ENCODE measurements at places on chromosomes 1 and 21. TPM values are rescaled to one million over a fixed set of nuclear protein-coding genes. Genes with fewer than 3 reads are reported as not detected.

GRCh38 chr1:234899041-234899729, 229.5 kb downstream of the TOMM20 start:
- DNase-seq: peak; percentile 46

DNA sequence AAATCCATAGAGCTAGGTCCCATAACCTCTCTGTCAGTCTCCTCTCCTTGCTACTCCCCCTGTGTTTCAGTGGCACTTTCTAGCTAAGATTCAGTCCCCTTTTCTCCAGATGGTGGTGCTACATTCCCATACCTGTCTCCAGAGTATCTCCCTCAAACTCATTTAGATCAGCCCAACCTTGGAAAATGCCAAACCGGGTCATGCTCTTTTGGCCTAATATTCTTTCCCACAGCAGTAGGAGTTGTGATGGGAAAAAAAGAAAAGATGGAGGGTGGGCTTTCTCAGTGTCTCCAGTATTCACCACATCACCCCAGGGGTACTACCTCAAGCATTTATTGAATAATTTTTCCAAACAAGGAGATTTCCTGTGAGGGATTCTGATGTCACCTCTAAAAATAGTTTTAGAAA, 3.2 kb upstream of the RXFP4 start:
- DNase-seq: peak; percentile 66

DNA sequence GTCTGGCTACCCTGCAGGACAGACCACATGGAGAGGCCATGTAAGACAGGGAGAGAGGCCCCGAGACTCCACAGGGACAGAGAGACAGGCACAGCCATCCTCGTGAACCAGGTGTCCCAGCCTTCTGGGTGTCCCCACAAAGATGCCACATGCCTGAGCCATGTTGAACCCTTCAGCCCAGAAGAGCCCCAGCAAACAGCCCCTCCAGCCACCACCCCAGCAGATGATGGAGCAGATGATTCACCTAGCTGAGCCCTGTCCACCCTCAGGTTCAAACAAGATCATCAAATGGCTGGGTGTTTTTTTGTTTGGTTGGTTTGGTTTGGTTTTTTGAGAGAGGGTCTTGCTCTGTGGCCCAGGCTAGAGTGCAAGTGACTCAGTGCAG, 78.7 kb downstream of the DHRS3 start:
- no peak for DNase-seq

DNA sequence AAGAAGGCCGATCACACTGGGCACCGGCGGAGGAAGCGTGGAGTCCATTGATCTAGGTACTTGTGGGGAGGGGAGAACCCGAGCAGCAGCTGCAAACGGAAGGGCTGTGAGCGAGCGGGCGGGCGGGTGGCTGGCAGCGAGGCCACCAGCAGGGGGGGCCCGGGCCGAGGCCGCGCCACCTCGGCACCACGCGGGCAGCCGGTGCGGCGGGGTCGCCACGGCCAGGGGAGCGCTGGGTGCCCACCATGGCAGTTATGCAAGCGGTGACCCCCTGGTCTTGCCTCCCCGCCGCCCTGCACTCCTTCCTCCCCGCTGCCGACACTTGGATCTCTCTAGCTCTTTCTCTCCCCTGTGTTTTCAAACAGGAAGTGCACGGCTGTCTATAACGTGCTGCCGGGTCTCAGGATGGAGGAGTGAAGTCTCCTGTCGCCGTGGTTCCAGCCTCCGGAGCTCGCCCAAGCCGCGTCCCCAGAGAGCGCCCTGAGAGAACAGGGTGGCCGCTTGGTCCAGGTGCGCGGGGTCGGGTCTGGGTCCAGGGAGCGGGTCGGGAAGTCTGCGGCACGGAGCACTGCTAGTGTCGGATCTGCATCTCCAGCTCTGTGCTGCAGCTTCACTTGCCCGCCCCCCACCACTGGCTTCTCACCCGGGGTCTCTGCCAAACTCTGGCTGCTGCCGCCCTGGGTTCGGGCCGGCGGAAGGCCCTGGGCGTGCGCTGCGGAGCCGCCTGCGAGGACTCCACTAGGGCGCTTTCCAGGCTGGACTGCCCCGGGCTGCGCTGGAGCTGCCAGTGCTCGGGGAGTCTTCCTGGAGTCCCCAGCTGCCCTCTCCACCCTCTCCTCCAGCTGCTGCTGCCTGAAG, 22.7 kb downstream of the LRRC8D start:
- peak; percentile 76 for DNase-seq

GNG4 gene
- 7.3 TPM for total RNA-seq

DNA sequence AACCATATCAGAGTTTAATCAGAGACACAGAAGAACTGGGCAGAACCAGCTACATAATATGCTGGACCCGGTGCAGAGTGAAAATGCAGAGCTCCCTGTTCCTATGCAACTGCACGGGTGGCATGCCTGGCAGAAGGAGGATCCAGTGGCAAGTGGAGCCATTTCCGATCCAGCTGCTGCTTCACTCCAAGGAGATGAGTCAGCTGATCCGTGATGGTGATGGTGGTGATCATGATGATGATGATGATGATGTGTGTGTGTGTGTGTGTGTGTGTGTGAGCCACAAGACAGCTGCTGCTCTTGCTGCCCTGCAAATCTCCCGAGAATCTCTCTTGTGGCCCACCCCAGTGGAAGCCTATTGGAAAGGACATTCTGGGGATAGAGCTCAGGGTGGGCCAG, 133.0 kb downstream of the URB2 start:
- no peak for DNase-seq

PIGP gene
- total RNA-seq: 11.2 TPM

GRCh38 chr1:197776351-197777105, 1.2 kb upstream of the DENND1B start:
- peak; percentile 51 for DNase-seq

ST3GAL3 gene
- total RNA-seq: 16.8 TPM

Data from fibroblast of villous mesenchyme (primary cell).